ENCODE measurements at places on chromosomes 3 and 15.
A peak's percentile ranks its signal among the peaks of the same experiment; 100 is the strongest.

DNA sequence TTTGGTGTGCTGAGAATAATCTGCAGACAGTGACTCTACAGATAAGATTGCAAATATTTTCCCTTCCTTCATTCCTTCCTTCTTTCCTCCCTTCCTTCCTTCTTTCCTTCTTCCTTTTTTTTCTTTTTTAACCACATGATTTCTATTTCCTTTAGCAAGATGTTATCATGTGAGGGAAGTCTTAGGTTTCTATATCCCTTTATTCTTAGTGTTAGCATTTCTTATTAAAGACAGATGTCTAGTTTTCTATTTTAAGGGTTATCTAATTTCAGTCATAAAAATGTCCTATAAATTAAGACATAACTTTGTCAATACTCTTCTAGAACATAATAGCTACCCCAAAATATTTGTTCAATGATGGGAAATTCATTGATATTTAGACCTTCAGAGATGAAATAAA lies 470.9 kb downstream of the LPP start:
- no peak for DNase-seq

GRCh38 chr3:112979244-112979832 lies 4.4 kb upstream of the CD200R1 start:
- peak; percentile 49 for DNase-seq

DNA sequence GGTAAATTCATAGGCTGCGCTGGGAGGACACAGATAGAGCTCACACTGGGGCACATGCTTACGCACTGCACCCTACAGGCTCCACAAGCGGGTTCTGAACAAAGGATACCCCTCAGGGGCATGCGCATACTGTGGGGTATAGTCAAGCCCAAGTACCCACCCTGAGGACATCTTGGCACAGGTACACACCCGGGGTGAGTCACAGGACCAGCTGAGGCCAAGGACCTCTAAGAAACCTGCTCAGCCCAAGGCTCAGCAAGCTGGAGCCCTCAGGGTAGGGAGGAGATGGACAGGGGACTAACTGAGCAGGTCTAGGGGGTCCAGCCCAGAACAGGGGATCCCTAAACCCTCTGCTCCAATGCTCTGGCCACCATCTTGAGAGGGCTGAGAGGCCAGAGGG lies 3.3 kb downstream of the SHISA5 start:
- no peak for DNase-seq

GRCh38 chr3:9730657-9731205 lies 804 bp upstream of the BRPF1 start:
- no peak for DNase-seq

- DNase-seq = no peak
Measured at GRCh38 chr15:86055688-86056087, 24.0 kb upstream of the AGBL1 start.

DNA sequence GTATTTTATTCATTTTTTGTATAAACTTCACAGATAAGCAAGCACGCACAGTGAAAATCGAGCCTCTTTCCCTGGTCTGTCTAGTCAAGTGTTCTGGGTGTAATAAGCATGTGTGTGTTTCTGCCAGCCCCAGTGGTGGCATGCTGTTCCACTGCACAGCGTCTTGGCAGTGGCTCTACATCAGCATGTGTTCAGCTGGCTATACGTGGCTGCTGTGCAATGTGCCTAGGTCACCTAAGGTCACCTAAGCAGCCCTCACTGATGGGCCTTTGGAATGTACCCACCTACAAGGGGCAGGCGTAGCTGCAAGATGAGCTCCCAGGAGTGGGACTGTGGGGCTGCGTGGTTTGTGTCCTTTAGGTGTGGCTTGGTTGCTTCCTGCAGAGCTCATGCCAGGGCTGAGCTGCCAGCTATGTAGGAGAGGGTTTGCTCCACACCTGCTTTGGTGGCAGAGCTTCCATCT lies 4.9 kb downstream of the LIMD1 start:
- DNase-seq = no peak

DNA sequence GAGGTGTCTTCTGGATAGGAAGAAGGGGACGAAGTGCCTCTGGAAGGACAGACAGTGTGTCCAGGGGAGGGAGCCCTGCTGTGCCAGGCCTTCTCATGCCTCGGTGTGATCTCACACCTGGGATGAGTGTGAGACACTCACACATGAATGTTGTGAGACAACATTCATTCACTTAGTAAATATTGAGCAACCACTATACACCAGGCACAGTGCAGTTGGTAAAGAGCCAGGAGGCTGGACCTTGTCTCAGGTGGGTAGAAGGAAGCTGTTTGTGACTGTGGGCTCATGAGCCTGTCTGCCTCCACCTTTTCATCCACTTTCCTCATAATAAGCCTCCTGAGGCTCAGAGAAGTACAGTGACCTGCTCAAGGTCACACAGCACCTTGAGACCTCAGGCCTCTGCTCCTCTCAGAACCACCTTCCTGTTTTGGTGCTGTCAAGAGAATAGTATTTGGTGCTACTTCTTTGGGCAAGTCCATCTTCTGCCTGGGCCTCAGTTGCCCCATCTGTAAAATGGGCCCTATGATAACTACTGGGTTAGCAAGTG lies 20.9 kb downstream of the SLC6A6 start:
- no peak for DNase-seq

DNA sequence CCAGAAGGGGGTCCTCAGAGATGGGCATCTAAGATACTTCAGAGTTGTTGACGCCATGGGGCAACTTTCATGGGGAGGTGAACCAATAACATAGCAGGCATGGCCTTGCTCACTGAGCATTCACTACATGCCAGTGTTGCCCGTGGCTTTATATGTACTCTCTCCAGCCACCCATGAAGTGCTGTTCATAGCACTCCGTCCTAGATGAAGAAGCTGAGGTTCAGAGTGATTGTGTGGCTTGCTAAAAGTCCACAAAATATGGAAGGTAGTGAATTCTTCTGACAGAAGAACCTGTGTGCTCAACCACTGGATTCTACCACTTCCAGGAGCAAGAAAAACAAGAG lies 9.8 kb upstream of the SEMA4B start:
- DNase-seq = no peak

DNA sequence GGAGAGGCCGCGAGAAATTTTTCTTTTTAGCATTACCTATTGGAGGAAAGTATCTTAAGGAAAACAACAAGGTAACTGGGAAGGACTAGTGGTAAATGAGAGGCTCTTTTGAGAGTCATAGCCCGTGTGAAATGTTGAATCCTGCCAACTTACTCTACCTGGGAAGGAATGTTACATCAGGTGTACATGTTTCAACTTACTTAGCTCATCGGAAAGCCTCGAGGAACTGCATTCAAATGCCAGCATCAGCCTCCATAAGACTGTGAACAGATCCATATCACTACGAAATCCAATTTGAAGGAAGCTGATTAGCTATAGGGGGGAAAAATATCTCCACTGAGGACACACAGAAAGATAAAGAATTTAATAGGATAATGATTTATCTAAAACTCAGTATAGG lies 72.3 kb upstream of the PDZRN3 start:
- DNase-seq = no peak

DNA sequence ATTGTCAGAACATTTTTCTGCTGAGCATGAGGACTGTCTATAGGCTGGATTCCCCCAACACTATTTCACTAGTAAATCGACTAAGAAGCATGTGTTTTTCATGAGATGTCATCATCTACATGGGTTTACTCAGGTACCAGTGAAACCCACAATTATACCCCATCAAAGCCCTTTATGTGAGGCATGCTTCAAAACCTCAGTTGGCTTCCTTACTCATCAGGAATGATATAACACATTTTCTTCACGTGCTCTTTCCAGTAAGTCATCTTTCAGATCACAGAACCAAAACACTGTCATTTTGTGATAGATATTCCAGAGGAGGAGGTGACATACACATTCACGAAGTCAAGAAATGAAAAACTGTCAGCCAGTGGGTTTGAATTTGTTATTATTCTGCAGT lies 116.5 kb downstream of the ANO10 start:
- DNase-seq = peak; percentile 77

GRCh38 chr15:78598348-78598747 lies 22.4 kb downstream of the CHRNA3 start:
- DNase-seq = no peak

- no peak for DNase-seq
Measured at GRCh38 chr3:188686324-188686723, 485.4 kb upstream of the TPRG1 start.

DNA sequence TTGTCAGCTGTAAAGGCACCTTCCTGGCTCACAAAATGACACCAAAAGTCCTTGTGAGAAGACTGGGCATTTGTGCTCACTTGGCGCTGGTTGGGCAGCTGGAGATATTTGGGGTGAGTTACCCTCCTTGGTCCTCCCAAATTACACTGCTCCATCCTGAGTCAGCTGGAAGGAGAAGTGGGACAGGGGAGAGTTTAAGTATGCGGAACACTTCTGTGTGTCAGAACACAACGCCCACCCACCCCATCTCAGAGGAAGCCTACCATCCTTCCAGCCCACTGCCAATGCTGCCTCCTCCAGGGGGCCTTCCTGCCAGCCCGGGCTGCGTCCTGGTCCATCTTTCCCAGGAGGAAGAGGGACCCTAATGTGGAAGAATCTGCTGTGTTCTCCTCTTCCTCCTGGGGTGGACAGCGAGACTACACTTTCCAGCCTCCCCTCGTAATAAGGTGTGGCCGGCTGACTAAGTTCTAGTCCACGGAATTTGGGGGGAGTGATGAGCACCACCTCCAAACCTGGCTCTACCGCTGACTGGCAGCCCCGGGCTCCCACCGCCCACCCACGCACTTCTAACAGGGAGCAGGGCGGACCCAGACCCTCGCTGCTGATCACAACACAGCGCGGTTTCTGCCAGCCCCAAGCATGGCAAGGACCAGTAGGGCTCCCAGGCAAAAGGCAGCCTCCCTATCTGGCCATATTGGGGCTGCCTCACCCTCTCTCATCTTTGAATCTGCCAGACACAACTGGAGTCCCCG lies 265.0 kb downstream of the XXYLT1 start:
- no peak for DNase-seq

- DNase-seq = no peak
Measured at GRCh38 chr15:94411285-94411684, 179.9 kb downstream of the MCTP2 start.

DNA sequence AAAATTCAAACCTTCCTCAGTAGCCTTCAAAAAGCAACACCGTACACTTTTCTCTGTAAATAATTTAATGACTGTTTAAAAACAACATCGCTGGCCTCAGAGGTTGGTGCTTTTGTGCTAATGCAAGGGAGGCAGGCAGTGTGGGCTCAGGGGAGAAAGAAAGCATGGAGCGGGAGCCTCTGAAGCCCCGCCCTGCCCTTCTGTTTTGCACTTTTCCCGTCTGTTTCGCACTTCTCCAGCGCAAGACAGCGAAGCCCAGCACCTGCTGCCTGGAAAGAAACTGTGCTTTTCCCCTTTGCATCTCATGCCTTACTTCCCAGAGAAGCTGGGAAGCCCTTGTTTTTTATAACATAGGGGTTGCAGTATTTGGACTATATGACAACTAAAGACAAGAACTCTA lies 23.1 kb downstream of the TRPM1 start:
- DNase-seq = no peak

GRCh38 chr15:89358435-89358754 lies 23.8 kb upstream of the POLG start:
- no peak for DNase-seq

DNA sequence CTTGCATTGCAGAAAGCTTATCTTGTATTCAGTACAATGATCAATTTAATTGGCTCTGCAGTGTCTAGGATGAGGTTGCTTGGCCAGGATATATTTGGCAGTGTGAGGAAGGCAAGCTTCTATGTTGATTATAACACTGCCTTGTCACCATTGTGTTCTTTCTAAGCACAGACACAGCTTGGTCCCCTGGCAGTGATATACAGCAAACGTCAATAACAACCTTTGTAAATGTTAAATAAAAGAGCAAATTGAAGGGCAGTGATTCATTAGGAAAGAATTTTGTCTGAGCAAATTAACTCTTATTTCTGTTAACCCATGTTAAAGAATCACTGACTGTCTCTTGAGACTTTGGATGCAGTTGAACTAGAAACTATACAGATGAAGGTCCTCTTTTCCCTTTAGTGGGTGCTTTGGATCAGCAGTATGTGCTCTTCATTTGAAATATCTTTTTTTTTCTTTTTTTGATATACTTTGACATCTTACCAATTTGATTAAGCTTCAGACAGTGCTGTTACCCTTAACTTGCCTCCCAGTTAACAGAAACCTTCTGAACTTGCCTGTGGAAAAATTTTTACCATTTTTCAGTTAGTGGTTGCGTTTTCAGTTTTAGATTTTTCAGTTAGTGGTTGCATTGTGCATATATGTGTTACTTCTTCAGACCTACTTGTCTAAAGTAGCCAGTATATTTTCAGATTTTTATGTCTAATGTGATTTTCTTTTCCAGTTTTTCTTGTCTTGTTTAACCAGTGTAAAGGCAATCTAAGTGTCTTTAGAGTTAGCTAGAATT lies 199.8 kb downstream of the TCF12 start:
- peak; percentile 28 for DNase-seq

- peak; percentile 2 for DNase-seq
Measured at GRCh38 chr3:144189044-144189443, 217.4 kb downstream of the DIPK2A start.

DNA sequence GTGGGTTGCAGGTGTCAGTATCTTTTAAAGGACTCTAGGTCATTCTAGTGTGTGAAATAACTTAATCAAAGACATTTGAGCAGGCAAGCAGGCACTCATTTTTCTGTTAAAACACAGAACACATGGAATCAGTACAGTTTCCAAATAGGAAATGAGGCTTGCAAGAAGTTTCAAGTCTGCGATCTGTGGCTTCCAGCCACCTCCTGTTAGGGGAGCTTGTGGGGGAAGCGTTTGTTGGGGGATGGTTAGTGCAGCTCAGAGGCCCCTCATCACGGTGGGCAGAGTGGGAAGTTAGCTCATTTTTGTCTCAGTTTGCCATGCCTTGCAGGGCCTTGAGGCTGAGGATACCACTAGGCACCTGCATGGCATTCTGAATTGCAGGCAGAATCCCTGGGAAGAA lies 59.9 kb downstream of the SLC6A11 start:
- no peak for DNase-seq

GRCh38 chr3:18443665-18444594 lies 18.8 kb upstream of the SATB1 start:
- no peak for DNase-seq

Measured in fibroblast of mammary gland (primary cell).